ENCODE measurements at places on chromosomes 16 and 17.
A peak's percentile ranks its signal among the peaks of the same experiment; 100 is the strongest.

GRCh38 chr17:49633250-49633649 is 44.6 kb downstream of the SPOP start:
- DNase-seq: no peak

GRCh38 chr16:78675951-78676792 is 576.7 kb downstream of the WWOX start:
- DNase-seq: no peak

DNA sequence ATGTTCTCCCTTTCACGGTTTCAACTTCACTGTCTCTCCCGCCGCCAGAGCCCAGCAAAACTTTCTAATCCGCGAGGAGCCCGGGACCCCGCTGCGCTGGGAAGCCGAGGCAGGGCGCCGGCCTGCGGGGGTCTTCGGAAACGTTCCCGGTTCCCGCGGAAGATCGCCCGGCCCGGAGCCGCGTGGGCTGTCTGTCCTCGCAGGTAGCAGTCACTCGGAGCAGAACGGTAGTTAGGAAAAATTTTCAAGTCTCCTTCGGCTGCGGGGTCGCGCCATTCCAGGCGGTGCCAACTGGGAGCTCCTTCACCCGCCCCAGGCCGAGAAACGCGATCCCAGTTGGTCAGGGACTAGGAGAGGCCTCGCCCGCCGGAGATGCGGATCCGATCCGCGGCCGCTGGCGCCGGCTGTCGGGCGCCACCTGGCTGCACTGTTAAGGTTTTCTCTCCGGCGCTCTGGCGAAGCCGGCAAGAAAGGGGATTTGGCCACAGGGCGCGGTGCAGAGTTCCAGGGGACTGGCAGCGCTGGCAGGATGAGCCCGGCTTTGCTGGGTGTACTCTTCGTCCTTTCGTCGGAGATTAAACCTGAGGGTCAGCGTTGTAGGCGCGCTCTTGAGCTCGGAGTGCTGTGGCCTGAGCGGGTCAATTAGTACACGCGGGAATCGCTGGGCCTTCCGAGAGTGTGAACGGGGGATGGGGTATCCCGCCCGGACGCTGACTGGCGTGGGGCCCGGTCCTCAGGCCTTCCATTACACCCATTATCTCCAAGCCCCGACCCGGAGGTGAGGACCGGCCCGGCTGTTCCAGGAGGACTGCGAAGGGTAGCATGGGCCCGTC is 135.4 kb downstream of the KCNJ12 start:
- peak; percentile 60 for DNase-seq

DNA sequence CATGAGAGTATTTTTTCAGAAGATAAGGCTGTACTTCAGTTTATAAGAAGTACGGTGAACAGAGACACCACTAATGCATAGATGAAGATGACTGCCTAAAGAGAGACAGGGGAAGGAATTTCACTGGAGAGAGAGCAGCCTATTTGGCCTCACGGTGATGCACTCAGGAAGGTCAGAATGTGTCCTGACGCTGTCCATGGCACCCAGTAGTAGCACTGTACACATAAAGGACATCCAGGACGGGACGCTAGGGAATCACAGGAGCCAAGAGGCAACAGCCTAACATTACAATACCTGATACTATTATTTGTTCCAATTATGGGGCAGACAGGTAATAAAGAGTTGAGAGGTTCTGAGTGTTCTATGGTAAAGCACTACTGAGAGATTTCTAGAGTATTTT is 24.9 kb upstream of the LRRC37A start:
- no peak for DNase-seq

- no peak for DNase-seq
These were observed 6.3 kb upstream of the TBCD start for GRCh38 chr17:82745524-82745923.

DNA sequence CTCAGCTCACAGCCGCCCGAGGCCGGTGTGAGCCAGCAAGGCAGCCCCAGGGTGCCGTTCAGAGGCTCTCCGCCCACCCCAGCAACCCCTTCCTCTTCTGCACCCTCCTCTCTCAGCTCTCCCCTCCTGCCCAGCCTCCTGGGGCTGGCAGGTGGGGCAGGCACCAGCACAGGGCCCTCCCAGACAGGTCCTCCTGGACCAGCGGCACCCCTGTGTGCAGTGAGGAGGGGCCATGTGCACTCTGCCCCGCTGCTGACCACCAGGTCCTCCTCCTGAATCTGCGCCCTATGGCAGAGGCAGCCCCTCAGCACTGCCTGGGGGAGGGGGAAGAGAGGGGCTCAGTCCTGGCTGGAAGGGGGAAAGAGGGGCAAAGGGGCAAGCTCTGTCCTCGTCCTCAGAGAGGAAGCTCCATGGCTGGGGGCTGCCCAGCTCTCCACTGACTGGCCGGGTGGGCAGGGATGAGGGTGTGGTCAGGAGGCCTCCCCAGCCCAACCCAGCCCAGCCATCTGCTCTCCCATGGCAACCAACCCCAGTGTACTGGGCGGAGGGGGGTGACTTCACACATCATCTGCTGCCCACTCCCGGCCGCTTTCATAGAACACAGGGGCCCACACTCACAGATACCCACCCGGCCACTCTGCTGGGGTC is 5.4 kb upstream of the BCAR1 start:
- DNase-seq: no peak

- DNase-seq: no peak
These were observed 226.8 kb downstream of the ENGASE start for GRCh38 chr17:79301469-79301868.

GRCh38 chr16:87897521-87898505 is 28.5 kb upstream of the SLC7A5 start:
- no peak for DNase-seq

Data from fibroblast of the conjunctiva (primary cell).